ENCODE measurements at places on chromosomes 3 and 15.
A peak's percentile ranks its signal among the peaks of the same experiment; 100 is the strongest.

DNA sequence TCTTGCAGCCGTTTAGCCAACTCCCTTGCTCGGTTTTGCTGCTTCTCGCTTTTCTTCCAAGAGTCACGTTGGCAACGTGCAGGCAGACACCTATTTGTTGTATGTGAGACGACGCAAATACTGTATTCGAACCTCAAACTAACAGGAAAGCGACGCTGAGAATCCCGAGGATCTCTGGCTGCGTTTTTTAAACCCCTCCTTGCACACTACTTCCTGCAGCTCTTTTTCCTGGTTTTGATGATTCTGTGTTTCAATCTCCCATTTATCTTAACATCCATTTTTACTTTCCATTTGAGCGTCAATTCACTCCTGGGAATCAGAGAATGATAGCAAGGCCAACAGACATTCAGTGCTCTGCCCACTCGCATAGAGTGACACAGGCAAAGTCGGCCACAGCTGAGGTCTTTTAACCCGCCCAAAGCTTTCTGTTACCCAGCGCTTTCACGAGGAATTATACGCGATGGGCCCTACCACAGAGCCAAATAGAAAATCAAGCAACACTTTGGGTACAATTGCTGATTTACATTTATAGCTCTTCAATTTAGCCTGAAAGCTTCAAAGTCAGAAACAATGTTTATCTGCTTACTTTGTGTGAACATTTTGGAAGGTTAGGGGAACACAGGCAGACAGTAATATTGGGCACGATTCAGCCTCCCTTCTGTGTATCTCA lies 1.6 kb upstream of the ANXA2 start:
- DNase-seq, result no peak

GRCh38 chr3:85576091-85576690 lies 617.4 kb downstream of the CADM2 start:
- no peak for DNase-seq

GRCh38 chr3:130093741-130094391 lies 12.2 kb downstream of the ALG1L2 start:
- no peak for DNase-seq

DNA sequence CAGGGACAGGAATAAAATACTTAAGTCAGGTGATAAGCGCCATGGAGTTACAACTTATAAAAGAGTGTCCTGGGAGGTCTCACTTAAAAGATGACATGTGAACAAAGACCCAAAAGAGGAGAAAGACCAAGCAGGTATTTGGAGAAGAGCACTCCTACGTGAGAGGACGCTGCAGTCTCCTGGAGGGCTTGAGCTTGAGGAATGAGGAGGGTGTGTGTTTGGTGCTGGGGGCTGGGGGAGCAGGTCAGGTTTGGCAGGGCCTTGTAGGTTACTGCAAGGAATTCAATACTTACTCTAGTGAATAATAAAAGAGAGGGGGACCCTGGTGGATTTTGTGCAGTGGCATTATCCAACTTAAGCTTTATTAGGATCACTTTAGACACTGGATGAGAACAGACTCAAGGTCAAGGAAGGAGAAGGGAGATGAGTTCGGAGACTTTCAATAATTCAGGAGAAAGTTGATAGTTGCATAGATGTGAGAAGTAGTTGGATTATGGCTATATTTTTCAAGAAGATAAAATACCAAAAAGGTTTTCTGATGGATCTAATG lies 32.4 kb downstream of the TNIK start:
- no peak for DNase-seq

DNA sequence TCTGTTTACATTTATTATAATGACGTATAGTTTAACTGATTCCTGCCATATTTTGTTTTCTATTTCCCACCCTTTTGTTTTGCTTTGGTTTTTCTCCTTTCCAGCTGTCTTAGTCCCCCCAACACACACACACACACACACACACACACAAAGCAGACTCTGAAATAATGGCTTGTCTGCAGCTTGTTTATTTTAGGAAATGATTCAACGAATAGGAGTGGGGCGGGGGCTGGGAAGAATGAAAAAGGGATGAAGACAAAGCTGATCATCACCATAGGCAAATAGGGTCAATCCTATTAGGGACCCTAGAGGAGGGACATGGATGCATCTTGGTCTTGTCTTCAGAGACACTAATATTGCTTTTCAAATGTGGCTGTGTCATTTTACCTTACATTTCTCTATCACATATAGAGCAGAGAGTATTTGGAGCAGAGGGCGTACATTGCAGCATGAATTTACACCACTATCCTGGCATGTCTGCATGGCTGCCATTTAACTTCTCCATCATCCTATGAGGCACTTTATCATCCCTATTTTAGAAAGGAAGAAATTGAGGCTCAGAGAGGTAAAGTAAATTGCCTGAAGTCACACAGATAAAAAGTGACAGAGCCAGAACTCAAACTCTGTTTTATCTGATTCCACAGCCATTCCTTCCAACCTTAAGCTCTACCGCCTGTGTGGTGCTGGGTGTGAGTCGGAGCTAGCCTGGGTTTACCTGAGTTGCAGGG lies 147.2 kb upstream of the TPM1 start:
- no peak for DNase-seq

- no peak for DNase-seq
Measured at GRCh38 chr3:155049959-155050358, 30.2 kb upstream of the MME start.

- no peak for DNase-seq
Measured at GRCh38 chr3:98573181-98573728, 20.2 kb downstream of the CPOX start.

- DNase-seq, result no peak
Measured at GRCh38 chr15:38401106-38401505, 52.8 kb upstream of the FAM98B start.

- DNase-seq, result no peak
Measured at GRCh38 chr3:3110749-3111361, 681 bp upstream of the IL5RA start.

DNA sequence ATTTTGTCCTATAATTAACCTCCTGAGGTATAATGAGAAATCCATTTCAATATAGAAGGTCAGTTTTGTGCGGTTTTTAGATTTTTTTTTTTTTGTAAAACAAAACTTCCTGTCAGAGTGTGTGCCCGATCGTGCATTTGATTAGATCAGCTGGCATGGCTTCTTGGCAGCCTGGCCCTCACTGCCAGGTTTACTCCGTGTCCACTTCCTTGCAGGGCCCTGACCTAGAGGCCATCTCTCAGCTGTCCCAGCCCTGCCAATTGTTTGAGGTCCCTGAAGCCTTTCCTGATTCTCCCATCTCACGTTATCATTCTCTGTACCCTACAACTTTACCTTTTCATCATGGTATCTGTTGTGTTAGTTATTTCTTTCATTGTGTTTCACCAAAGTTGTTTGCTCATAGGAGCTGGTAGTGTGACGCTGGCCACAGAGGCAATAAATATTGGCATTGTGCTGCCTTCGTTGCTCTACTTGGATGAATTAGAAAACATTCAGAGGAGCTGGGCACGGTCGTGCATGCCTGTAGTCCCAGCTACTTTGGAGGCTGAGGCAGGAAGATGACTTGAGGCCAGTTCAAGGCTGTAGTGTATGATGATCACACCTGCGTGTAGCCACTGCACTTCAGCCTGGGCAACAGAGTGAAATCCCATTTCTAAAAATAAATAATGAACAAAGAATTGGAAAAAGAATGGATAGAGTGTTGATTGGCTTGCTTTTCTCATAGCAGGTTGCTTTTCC lies 202.0 kb downstream of the GHSR start:
- DNase-seq, result no peak

- DNase-seq, result no peak
Measured at GRCh38 chr3:180808823-180809575, 103.5 kb upstream of the FXR1 start.

DNA sequence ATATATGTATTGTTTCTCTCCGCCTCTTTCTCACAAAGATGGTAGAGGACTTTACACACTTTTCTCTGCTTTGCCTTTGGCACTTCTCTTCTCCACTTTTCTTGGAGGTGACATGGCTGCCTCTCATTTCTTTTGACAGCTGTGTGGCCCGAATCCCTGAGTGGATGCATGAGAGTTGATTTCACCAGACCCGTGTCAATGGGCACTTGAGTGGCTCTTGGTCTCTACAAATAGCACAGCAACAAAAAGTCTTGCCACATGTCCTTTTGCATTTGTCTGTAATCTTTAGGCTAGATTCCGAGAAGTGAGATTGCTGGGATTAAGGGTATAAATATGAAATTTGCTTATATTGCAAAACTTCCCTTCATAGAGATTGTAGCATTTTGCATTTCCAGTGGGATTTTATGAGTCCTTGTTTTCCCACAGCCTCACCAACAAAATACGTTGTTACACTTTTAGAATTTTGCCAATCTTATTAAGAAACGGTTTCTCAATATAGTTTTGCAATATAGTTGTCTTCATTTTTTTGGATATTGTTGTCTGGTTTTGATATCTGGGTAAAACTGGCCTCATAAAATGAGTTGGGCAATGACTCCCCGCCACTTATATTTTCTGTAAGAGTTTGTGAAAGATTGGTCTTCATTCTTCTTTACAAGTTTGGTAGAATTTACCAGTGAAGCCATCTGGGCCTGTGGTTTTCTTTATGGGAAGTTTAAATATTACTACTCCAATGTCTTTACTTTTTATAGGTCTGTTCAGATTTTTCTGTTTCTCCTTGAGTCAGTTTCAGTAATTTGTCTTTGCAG lies 5.2 kb upstream of the TRPM1 start:
- DNase-seq, result no peak

- no peak for DNase-seq
Measured at GRCh38 chr3:52210037-52210436, 12.1 kb downstream of the ALAS1 start.

- DNase-seq, result peak; percentile 23
Measured at GRCh38 chr3:29281344-29282241, 722 bp downstream of the RBMS3 start.

DNA sequence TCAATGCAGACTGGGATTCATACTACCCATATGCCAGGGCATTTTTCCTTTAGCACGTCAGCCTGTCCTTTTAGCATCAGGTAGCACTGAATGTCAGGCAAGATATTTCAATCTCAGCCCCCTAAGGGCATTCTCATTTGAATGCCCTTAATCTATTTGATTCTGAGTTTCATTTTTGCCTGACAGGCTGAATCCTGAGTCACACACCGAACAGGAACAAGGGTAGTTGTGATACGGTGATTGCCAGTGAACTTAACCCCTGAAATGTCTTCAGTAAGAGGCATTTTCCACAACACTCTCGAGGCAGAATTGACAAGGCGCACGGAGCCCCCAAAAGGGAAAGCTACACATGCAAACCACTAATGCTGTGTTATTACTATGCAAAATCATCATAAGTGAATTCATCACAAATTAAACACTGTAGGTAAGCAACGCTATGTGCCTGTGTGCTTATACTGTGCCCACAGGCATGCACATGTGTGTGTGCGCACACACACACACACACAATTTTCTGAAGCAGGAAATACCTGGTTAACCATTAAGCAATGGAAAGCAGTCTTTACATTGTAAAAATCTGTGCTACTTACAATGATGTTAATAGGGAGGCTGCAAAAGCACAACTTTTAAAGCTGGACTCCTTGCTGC lies 130.4 kb downstream of the ZNF385D start:
- no peak for DNase-seq

DNA sequence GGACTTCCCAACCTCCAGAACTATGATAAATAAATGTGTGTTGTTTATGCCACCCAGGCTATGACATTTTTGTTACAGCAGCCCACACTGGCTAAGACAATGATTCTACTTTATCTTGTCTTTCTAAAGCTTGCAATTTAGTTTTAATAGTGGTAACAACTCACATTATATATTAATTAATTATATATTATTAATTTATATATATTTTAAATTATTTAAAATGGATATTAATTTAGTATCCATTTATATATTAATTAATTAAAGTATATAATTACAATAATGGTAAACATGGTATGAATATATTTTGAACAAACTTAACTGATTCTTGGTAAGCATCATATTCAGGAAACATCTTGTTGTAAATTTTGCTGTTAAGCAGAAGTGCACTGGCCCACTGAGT lies 863.9 kb downstream of the MCTP2 start:
- DNase-seq, result no peak

GRCh38 chr15:71052356-71052755 lies 62.9 kb upstream of the THSD4 start:
- DNase-seq, result no peak

DNA sequence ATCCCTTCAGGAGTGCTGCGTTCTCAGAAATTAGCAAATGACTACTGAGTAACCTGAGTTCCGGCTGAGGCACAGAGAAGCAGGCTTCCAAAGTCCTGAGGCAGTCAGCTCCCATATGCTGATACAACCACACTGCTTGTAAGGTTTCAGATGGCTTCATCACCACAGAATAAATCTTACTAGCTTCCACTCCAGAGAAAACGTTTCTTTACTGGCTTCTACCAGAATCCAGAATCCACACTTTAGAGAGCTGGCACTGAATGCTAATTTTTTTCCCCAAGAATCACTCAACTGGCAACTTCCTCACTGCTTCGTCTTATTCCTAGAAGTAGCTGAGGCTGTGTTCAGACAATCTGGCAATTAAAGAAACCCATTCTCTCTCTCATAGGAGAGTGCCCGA lies 21.4 kb downstream of the TAMM41 start:
- DNase-seq, result no peak

- DNase-seq, result no peak
Measured at GRCh38 chr15:91912336-91912735, 58.8 kb downstream of the SLCO3A1 start.

- DNase-seq, result no peak
Measured at GRCh38 chr3:52752045-52752660, 18.6 kb downstream of the NEK4 start.

- DNase-seq, result no peak
Measured at GRCh38 chr3:39315420-39315819, 14.1 kb upstream of the CCR8 start.

- DNase-seq, result no peak
Measured at GRCh38 chr3:117409256-117409655, 699.7 kb downstream of the TUSC7 start.

DNA sequence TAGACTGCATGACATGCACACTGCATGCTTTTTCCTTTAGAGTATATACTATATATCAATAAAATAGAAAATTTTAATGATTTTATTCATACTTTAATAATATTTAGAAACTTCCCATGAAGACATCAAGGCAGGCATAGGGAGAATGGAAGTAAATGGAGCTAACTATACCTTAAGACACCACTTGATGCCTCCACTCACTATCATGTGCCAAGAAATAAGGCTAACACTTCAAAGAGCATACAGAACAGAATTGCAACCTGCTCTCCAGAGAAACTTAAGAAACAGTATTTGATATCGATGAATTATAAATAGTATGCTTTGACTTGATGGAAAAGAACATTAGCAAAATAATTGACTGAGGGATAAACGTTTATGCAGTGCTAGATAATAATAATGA lies 192.6 kb upstream of the MBNL1 start:
- DNase-seq, result no peak
